ACHN (cell line): ENCODE measurements at places on chromosomes 12 and 14.

GRCh38 chr12:101117842-101118241 lies 92.2 kb downstream of the SLC5A8 start:
- no peak for DNase-seq

- no peak for DNase-seq
Measured at GRCh38 chr14:100532906-100533655, 54.1 kb downstream of the BEGAIN start.

GRCh38 chr12:125185311-125185739 lies 120.1 kb downstream of the AACS start:
- DNase-seq: no peak

GRCh38 chr14:37641117-37641516 lies 45.7 kb downstream of the TTC6 start:
- no peak for DNase-seq

GRCh38 chr14:90582166-90582565 lies 185.3 kb downstream of the CALM1 start:
- DNase-seq: no peak

DNA sequence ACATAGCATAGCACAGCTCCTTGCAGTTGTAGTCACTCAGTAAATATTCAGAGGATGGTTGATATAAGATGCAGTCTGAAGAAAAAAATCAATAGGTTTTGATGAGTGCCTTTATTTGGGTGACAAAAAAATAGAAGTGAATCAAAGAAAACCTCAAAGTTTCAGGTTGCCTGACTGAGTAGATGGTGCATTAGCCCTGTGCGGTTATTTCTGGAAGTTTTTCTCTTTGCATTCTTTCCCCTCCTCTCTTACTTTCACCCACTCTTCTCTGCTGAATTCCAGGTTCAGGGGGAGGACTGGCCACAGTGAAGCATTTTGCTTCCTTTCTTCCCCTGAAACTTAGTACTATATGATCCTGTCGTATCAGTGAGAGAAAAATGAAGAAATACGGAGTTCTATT lies 28.6 kb downstream of the TRHDE start:
- DNase-seq: no peak

GRCh38 chr12:116598311-116599284 lies 39.4 kb downstream of the MAP1LC3B2 start:
- no peak for DNase-seq

DNA sequence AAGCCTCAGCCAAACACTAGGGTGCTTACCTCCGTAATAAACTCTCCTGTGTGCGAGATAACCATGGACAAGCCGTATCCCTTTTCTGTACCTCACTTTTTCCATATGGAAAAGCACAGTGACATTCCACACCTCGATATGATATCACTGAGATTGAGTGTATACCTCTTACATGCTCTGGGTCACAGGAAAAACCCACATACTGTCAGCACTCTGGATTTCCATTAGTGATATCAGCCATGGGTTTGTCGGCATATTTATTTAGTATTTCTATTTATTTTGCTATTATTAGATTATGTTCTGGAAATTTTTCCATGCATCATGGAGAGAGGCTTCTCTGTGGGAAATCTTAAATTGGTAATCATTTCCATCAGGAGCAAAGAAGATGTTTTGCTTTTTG lies 28.0 kb upstream of the DAAM1 start:
- DNase-seq: no peak

DNA sequence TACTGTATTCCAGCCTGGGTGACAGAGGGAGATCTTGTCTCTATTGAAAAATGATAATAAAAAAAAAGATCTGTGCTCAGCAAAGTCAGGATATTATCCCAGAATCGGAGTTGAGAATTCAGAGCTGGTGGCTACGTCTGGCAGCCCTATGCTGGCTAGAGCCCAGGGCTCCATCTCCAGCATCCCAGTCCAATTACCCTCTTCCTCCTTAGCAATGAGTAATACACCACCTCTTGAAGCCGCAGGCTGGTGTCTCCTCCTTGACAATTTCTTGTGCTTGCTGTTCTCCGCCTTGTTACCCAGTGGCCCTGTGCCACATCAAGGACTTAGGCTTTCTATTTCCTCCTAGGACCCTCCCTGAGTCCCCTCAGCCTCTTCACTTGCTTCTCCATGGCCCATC lies 38.4 kb upstream of the DDX11 start:
- no peak for DNase-seq

DNA sequence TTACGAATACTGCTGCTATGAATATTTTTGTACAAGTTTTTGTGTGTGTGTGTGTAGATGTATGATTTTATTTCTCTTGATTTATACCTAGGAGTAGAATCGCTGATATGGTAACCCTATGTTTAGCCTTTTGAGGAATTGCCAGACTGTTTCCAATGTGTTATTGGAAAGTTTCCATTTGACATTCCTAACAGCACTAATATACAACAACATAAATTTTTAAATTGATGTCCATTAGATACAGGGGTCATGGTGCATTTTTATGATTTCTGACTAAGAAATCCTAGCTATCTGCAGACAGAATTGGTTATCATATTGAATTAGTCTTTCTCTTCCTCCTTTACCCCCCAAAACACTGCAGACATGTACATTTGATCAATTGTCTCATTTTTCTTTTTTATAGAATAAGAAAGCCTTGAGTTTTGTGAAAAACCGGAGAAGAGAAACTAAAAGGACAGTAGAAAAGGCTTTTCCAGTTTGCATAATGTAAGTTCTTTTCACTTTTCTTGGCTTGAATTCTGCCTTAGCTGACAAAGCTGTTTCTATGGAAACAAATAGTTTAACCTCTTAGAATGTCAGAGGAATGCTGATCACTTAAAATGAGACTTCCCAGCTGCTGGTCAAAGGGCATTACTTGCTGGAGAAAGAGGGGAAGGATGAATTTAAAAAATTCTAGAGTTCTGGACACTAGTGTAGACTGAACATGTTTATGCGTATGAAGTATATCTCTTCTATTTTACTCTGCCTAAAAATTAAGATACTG lies 28.2 kb downstream of the PALS1 start:
- DNase-seq: peak; percentile 55

- DNase-seq: no peak
Measured at GRCh38 chr14:102826161-102826560, 48.9 kb downstream of the TRAF3 start.

DNA sequence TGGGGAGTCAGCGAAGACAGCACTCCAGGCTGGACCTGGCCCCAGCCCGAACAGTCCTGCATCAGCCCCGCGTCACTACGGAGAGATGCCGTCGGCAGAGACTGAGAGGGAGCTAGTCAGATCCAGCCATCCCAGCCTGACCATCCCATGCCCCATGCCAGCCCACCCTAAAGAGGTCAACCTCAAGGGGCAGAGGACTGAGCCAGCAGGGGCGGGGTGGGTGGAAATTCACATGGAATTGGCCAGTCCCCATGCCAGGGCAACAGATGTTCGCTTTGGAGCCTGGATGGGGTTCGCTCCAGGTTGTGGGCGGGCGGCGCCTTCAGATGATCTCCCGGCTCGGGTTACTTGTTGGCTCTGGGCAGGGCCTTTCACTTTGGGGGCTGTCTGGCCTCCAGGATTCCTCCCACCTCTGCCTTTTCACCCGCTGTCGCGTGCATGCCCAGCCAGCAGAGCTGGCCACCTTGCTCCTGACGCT lies 154.3 kb downstream of the TSPAN9 start:
- no peak for DNase-seq

- peak; percentile 25 for DNase-seq
Measured at GRCh38 chr12:25434515-25434914, 118.6 kb downstream of the LMNTD1 start.

GRCh38 chr12:74646831-74647230 lies 109.2 kb downstream of the ATXN7L3B start:
- peak; percentile 56 for DNase-seq

DNA sequence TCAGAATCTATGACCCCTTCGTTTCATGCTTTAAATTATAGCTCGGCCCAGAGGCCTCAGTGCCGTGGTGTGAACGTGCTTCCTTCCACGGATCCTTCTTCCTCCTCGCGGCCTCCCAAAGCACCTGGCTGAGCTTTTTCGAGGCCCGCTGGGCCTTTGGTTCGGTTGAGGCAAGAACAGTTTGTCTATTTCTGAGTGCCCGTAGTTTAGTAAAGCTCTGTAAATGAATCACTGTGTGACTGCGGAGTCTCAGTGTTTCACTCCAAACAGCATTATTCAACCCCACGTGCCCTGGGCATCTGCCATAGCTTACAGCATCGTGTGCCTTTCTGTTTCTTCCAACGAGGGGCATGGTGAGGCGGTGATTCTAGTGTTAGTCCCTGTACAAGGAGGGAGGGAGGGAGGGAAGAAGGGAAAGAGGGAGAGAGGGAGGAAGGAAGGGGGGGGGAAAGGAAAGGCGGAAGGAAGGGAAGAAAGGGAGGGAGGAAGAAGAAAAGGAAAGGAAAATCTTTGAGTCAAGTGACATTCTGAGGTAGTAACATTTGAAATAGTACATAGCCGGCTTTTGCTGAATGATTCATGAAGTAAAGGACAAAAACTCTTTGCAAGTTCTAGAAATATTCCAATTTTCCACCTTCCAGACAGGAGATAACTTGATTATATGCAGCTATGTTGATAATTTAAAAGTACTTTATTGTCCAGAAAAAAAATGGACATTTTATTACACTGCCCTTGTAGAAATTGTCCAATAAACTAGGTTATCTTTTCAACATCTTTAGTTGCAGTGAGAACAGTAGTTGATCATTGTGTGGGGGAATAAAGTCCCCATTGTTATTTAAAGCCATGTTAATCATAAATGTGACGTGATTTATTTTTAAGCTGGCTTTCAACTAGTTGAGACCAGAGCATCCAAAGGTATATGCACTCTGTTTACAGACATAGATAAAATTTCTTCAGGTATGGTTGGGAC lies 1.2 kb upstream of the TRIM9 start:
- DNase-seq: peak; percentile 74

GRCh38 chr12:99658671-99659349 lies 11.3 kb downstream of the GARIN6 start:
- peak; percentile 44 for DNase-seq

DNA sequence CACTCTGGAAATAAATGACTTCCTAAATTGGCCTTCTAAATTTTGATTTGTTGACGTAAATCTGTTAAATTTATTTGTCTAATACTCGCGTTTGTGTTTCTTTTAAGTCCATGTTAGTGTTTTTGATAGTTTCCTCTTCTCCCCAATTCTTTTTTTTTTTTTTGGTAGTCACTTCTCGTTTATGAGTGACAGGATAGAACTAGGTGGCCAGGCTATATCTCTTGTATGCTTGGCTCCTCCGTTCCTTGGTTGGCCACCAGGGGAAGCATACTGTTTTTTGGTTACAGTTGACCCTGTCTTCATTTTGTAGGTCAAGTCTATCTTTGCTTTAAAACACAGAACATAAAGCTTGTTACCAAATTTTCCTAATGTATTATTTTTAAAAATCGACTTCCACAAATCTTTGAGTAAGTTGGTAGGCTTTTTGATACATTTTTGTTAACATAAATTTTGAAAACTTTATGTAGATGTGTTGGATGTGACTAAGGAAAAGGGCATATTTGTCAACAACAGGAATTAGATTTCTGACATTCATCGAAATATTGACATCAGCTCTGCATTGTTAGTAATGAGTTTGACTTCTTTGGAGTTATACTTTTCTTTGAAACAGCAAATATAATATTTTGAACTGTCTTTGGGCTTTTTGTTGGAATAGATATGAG lies 2.2 kb downstream of the RCOR1 start:
- DNase-seq: peak; percentile 69

- no peak for DNase-seq
Measured at GRCh38 chr14:77343662-77344061, 22.8 kb downstream of the GSTZ1 start.
